ENCODE measurements at places on chromosomes 4 and X.

- DNase-seq: no peak
Observed at GRCh38 chrX:128250621-128251020, 198.4 kb upstream of the ACTRT1 start.

GRCh38 chr4:4289597-4289940 lies 385 bp downstream of the LYAR start:
- no peak for DNase-seq

DNA sequence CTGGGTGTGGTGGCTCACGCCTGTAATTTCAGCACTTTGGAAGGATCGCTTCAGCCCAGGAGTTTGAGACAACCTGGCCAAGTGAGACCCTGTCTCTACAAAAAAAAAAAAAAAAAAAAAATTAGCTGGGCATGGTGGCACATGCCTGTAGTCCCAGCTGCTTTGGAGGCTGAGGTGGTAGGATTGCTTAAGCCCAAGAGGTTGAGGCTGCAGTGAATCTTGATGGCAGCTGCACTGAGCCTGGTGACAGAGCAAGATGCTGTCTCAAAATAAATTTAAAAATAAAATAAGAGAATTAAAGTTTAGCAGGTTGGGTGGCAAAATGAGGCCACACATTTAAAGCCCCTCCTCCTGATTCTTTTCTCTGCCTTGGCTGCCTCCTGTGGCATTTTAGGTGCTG lies 47.1 kb downstream of the HTT start:
- no peak for DNase-seq

DNA sequence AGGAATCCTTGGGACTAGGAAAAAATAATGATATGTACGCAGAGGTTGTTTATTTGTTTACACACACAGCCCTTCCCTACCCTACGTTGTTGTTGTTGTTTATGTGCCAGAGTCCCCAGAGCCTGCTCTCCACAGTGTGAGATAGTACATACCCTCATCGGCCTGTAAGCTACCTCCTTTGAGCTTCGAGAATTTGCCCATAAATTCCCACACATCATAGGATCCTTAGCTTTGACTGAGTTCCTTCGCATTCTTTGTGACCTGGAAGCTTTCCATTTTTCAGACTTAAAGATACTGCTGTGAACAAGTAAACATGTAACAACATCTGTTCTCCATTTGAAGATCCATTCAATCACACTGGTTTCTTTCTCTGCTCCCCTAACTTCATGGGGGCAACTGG lies 114.5 kb downstream of the IRF2 start:
- no peak for DNase-seq

GRCh38 chr4:47926667-47927258 lies 12.4 kb upstream of the NFXL1 start:
- DNase-seq: no peak

DNA sequence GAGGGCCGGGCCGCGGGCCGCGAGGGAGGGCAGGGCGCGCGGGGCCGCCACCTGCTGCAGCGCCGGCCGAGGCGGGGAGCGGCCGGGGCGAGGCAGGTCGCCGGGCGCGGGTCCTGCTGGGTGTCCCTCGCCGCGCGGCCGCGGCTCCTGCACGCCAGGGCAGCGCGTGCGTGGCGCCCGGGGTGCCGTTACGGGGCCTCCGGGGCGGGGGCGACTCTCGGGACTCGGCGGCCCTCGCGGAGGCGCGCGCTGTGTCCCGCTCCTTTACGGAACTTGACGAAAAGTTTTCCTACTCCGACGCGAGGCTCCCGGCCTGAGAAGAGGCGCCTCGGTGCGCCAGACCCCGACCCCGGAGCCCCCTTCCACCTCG lies 329 bp downstream of the TBC1D14 start:
- no peak for DNase-seq

DNA sequence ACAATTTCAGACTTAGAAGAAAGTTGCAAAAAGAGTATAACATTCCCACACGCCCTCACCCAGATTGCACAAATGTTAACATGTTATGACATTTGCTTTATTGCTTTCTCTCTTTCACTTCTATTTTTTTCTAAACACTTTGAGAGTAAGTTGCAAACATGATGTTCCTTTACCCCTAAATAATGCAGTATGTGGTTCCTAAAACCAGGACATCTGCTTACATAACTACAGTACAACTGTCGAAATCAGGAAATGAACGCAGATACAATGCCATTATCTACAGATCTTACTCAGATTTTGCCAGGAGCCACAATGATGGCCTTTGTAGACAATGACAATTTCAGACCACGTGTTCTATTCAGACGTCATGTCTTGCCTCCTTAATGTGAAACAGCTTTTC lies 22.4 kb downstream of the SH3TC1 start:
- DNase-seq: no peak

DNA sequence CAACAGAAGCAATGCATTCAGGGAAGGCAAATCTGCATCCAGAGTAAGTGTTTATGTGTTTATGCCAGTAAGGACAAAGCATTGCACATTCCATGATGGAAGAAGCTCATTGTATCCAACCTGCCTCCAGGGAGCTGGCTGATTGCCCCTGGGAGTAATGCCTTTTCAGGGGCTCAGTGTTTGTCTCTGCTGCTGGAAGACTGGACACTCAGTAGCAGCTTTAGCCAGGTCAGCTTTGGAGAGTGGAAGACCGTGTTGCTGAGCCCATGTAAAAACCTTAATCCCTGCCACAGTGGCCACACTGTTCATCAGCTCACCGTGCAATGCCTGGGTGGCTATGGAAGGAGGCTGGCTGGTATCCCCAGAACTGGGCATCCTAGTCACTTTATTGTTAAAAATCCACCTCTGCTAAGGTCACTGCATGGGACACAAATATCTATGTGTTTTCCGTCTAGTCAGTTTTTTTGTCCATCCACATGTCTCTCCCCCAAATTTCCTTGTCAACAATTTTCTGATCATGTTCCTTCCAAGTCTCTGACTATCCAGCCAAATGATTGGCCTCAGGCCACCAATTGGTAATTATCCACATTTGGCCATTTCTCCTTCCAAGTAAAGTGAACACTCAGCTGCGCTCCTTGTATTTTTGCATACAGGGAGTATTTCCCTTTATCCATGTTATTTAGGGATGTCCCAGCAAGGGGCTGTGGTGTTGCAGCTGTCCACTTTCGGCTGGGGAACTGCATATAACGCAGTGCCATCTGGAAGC lies 2044.5 kb upstream of the AGA start:
- DNase-seq: no peak

- no peak for DNase-seq
Observed at GRCh38 chrX:152642931-152643564, 5.4 kb downstream of the GABRQ start.

- no peak for DNase-seq
Observed at GRCh38 chr4:146654687-146655520, 16.2 kb downstream of the POU4F2 start.

DNA sequence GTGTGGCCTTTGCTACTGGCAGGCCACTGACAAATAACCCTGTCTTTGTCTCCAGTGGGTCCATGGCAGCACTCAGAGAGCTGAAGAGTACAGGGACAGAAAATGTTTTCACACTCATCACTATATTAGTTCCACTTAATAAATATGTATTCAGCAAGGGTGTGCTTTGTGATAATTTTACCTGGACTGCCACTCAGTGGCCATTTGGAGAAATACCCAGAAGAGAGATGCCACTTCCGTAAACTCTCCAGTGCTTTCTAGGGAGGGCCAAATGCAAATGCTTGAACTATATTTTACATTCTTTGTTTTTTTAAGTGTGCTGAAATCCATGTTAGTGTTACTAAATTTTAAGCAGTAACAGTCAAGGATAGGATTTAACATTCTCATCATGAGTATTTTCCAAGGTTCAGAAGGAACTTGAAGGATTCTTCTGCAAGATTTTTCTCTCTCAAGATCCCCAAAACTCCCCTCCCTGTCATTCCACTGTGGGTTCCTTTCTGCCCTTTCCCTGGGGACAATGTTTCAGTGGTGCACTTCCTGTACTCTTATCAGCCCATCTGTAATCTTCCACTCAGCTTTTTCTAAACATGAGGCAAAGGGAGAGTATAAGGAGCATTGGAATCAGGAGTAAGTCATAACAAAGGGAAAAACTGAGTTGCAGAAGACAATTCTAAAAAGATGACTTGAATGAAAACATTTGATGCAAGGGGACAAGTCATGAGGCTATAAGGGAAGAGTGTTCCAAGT lies 46.0 kb downstream of the TFDP3 start:
- no peak for DNase-seq

DNA sequence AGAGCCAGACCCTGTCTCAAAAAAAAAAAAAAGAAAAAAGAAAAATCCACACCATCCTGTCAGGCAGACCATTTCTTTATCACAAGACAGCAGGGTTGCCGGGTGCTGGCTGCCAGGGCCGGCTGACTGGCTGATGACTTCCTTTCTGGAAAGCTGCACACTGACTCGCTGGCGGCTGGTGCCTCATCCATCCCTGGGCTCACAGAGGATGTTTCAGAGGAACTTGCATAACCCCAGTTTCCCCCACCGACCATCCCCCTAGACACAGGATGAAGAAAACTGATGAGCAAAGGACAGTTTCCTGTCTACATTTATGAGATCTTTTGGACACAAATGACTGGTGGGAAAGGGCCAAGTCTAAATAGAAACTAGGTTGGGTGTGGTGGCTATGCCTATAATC lies 14.1 kb downstream of the HPSE start:
- peak; percentile 29 for DNase-seq

DNA sequence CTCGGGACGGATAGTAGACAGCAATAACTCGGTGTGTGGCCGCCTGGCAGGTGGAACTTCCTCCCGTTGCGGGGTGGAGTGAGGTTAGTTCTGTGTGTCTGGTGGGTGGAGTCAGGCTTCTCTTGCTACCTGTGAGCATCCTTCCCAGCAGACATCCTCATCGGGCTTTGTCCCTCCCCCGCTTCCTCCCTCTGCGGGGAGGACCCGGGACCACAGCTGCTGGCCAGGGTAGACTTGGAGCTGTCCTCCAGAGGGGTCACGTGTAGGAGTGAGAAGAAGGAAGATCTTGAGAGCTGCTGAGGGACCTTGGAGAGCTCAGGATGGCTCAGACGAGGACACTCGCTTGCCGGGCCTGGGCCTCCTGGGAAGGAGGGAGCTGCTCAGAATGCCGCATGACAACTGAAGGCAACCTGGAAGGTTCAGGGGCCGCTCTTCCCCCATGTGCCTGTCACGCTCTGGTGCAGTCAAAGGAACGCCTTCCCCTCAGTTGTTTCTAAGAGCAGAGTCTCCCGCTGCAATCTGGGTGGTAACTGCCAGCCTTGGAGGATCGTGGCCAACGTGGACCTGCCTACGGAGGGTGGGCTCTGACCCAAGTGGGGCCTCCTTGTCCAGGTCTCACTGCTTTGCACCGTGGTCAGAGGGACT lies 5.7 kb upstream of the MSANTD1 start:
- no peak for DNase-seq

GRCh38 chrX:44904542-44905115 lies 31.6 kb downstream of the KDM6A start:
- no peak for DNase-seq

DNA sequence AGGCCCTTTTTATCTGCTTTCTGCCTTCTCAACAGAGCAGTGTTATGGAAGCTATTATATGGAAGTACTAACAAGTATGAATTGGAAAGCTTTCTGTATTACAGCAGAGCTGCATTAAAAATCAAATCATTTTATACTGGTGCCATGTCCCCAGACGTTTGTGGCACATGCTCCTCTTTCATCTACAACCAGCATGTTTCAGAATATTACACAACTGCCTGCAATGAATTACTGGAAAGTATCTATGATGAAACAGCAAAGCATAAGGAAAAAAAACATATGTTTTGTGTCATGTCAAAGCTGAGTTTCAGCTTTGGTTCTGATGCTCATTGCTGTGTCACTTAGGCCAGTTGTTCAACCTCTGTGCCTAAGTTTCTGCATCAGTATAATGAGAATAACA lies 576.8 kb downstream of the GBA3 start:
- no peak for DNase-seq

DNA sequence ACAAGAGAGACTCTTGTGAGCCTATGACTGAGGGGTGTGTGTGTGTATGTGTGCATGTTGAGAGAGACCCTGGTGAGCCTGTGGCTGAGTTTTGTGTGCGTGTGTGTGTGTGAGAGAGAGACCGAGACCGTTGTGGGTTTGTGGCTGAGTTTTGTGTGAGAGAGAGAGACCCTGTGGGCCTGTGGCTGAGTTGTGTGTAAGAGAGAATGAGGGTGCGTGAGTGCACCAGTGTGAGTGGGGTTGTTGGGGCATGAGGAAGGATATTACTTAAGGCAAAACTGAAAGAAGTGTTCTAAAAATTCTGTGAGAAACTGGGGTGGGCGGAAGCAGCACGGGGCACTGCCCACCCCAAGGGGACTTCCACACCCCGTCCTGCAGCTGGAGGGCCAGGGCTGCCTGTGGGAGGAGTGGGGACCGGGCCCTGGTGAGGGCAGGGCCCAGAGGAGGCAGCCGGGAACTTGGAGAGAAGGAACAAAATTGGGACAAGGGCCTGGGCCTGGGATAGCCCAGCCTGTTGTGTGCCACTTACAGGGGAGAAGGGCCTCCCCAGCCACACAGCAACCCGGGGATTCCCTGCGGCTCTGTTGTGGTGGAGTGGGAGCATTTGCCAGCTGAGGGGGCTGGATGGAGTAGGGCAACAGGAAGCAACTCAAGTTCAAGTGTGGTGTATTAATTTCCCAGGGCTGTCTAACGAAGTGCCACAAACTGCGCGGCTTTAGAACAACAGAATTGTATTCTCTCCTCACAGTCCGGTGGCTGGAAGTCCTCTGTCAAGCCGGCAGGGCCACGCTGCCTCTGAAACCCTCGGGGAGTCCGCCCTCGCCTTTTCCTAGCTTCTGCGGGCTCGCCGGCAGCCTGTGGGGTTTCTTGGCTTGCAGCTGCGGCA lies 22.1 kb downstream of the TMEM131L start:
- DNase-seq: peak; percentile 71

DNA sequence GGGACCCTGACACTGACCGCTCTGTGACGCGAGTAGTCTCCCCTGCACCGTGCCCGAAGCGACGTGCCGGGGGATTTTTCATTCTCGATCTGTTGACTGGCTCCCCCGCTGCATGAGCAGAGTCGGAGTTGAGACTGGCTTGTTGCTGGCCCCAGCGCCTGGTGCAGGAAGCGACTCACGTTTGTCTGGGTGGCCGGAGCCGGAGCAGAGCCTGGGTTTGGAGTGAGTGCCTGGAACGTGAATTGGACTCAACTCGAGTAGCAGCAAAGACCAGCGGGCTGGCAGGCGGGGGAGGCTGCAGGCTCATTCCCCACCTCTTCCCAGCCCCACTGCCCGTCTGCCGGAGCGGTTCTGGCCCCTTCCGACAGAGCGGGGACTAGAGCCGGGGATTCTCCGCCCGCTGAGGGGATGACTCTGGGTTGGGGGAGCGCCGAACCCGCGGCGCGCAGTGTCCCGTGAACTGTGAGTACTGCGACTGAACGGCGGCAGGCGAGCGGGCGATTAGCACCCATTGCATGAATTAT lies 554 bp downstream of the PCDH7 start:
- DNase-seq: no peak

DNA sequence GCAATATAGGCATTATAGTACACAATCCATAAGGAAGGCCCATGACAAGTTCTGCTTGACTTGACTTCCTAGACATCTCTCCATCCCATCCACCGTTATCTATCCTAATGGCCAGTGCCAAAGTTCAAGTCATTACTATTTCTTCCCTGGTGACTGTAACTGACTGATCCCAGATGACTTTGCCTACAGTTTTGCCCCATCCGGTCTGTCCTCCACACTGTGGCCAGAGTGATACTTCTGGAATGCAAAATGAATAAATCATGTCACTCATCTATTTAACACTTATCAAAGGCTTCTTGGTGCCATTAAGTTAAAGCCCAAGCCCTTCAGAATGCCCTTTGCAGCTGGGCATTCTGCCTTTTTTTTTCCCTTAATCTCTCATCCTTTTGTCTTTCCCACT lies 130.8 kb downstream of the PPARGC1A start:
- no peak for DNase-seq
